ENCODE measurements at places on chromosomes 16 and 17.

DNA sequence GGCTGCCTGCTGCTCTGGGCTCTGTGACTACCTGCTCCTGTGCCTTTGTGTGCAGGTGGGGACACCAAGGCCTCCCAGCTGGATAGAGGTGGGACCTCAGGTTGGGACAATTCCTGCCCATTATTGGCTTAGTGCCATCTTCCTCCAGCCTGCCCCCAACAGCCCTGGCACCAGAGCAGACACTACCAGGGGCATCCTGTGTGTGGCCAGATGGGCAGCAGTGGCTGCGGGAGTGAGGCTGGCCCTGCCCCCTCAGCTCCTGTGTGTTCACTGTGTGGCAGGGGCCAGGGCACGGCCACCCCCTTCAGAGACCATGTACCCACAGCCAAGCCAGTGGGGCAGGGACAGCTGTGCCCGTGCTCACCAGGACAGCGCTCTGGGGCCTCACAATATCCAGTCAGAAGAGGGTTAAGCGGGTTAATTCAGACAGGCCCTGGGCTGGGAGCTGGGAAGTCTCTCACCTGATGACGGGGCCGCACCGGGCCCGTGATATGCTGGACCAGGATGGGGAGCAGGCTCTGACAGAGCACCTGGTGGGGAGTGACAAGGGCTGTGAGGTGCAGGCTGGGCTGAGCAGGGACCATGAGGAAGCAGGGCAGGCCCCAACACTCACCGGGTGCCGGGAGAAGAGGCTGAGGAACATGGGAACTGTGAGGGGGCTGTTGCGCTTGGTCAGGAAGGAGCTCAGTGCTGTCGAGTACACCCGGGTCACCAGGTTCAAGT, 13.0 kb downstream of the MYBBP1A start:
- DNase-seq, result no peak

DNA sequence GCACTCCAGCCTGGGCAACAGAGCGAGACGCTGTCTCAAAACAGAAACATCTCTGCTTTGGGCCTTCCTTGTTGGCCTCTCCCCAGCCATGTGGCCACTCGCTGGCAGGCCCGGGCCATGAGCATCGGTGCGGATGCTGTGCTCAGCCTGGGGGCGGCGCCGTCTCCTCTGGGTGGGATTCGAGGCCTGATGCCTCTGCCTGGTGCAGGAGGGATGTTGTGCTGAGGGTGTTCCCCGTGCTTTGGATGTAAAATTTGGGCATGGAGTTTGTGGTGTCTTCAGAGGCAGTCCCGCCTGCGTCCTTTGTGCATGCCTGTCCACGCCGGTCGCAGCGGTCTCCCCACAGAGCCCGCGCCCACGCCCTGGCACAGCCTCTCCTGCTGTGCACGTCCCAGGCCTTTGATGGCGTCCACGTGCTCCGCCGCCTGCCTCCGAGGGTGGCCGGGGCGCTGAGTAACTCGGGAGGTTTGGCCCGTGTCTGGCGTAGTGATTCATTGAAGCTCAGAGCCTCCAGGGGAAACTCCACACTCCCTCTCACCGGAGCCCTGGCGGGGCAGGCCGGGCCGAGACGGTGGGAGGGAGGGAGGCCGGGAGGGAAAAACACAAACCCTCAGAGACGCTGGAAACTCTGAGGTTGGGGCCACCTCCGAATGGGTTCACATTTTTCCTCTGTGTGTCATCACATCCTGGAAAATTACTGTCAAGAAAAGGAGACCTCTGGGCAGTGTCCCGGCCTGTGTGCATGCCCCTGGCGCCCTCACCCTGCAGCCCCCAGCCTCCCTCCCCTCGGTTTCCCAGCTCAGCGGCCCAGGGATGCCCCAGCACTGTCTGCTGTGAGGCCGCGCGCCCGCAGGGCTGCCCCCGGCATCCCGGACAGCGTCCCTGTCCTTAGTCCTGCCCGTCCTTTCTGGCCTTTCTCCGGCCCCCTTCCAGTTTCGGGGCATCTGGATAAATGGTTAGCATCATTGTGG, 19.0 kb downstream of the CENPX start:
- no peak for DNase-seq

GRCh38 chr17:557371-557770, 157.3 kb downstream of the VPS53 start:
- no peak for DNase-seq

GRCh38 chr17:69733171-69734012, 318.9 kb downstream of the MAP2K6 start:
- DNase-seq, result no peak

DNA sequence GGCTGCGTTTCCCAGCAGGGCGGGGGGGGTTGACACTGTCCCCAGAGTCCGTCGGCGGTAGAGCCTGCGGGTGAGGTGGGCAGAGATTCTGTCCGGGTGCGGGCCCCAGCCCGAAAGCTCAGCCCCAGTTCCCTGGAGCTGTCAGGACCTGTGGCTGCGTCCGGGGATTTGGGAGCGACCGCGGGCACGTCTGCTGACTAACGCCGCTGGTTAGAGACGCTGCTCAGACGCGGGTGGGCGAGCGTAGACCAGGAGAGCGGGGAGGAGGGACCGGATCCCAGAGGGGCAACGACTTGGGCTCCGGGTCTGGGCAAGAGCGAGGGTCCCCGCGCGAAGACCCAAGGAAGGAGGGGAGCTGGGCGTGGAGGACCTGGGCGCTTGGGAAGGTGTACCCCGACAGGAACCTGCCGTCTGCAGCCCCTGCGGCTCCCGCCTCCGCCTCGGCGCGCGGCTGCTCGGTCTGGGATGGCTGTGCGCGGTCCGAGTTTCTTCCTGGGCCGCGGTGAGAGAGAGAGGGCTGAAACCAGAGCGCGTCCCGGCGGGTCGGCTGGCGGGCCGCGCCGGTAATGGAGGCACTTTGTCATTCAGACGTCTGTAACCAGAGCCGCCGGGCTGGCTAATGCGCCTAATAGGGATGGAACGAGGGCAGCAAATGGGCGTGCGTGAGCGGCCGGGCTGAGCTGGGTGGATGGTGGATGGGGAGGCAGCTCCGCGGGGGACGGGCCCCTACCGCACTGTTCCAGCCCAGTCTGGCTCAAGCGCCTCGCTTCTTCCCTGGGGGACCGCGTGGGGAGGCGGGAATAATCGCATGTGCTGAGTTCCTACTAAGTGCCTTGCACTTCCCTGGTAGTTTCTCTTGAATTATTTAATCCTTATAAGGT, 2.3 kb downstream of the NGFR start:
- peak; percentile 61 for DNase-seq

DNA sequence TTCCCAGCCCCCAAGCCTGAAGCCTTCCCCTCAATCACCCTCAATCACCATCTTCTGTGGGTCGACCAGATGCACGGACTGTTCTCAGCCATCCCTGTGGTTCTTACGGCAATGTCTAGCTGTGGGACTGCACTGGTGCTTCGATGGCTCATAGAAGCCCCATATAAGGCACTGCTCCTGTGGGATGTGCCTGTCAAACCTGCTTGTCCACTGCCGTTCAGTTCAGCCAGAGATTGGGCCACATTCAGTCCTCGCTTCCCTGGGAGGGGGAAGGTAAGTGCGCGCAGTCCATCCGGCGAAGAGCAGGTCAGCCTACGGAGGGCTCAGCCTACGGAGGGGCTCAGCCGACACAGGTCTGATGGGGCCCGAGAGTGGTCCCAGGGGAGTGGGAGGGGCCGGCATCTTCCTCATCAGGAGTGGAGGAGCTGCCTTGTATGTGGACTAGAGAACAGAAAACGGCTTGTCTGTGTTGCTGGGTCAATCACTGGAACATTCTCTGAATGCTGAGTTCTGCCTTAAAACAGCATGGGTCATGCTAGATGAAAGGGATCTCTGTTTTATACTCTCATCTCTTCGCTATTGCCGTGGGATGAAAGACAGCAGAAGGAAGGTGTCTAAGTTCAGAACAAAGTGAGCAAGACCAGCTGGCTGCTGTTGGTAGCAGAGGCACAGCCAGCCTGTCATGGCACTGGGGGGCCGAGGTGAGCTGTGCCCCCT, at the start of gene CARD14:
TSS of gene CARD14 (plus strand) at position 247 of the 717 bp plus-strand sequence. CDS start 11,409 bp downstream, outside the sequence.
- no peak for DNase-seq

GRCh38 chr17:46178550-46179214, 14.5 kb downstream of the KANSL1 start:
- no peak for DNase-seq

GRCh38 chr17:80437532-80437931, 22.6 kb downstream of the ENDOV start:
- no peak for DNase-seq

DNA sequence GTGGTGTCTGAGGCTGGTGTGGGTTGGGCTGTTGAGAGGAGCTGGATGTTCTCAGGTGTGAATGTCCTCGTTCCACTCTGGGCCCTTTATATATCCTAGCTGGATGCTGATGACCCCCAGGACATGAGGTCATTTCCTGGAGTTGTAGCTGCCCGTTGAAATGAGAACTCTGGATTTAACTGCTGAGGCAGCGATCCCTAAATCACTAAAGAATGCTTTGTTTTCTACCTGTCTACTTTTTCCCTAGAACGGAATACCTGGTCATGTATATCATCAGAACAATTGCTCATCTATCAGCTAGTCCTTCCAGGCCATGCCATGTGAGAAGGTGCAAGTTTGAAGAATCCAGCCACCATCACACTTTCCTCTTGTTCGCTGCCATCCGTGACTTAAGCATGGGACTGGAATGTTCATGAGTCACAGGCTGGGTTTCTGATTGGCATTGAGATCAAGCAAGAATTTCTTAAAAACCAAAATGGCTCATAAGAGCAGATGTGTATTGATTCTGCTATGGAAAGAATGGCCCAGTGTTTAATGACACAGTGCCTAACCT, at the start of gene KRTAP2-3:
TSS of gene KRTAP2-3 (minus strand) at position 63 of the 553 bp plus-strand sequence. CDS start 64 bp downstream, outside the sequence.
- no peak for DNase-seq

GRCh38 chr16:85615014-85615851, 2.1 kb downstream of the GSE1 start:
- DNase-seq, result no peak

DNA sequence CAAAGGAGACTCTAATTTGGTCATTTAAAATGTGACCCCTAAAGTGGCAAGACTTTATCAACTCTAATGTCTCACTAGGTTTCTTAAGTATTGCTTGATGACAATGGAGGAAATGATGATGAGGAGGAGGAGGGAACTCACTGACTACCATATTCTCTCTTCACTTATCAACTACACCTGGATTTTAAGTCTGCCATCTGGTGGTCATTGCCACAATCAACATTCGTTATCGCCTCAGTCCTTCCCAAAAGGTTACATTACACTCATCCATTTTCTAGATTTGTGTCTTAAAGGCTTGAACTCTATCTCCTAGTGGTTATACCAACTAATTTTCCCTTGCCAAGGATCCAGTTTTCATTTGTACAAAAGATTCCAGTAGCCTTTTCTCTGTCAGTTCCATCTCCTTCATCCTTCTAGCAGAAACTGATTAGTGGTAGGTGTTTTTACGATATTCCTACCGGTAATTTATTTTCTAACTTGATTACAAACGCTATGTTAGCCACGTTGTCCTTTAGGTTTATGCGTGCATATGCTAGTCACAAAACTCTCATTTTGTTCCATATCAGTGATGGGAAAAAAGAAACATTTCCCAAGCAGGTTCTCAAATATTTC, 114.6 kb upstream of the NOG start:
- DNase-seq, result peak; percentile 39

DNA sequence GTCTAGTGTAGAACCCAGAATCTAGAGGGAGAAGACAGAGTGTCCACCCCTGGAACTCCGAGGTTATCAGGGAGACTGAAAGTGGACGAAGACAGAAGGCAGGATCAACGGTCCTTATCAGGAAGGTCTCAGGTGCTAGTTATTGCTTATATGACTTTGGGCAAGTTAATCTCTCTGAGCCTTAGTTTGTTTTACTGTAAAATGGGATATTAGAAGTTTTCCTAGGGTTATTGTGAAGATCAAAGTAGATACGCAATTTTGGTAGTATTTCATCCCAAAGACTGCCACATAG, 1.2 kb downstream of the RNF167 start:
- DNase-seq, result no peak

DNA sequence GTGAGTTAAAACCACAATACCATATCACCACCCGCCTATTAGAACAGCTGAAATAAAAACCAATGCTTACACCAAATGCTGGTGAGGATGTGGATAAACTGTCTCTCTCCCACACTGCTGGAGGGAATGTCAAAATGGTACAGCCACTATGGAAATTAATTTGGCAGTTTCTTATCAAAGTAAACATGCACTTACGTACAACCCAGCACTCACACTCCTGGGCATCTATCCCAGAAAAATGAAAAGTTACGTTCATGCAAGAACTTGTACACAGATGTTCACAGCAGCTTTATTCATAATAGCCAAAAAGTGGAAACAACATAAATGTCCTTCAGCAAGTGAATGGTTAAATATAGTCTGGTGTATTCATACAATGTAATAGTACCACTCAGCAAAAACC, 173.2 kb upstream of the MYOCD start:
- no peak for DNase-seq

DNA sequence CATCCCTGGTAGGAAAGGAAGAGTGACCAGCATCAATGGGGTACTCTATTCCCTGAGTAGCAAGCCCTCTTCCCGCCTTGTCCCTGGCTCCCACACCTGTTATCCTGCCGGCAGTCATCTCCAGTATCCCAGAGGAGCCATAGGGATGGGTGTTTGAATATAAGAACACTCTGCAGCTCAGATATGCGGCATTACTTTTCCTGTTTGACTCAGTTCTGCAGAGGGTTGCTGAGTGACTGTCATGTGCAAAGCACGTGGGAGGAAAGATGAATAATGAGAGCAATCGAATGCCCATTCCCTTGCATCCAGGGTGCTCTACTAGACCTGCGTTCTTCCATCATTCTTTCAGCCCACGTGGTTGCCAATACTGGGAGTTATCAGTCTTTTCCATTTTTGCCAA, 115.1 kb downstream of the PRKCB start:
- no peak for DNase-seq

DNA sequence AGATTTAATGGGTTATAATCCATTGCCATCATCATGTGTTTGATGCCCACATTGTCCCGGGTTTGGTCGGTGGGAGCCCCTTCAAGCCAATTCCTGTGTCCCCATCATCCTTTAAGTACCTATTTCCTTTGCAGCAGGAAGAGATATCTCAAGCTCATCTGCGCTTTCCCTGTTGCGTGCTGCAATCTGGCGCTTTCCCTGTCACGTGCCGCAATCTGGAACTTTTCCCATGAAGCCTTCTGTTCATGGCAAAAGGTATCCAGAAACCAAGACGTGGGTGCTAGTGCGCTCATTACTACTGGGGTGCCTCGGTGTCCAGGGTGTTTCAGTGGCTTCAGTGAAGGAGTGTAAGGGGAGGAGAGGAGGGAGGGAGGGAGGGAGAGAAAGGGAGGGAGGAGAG, 174.6 kb upstream of the ZNF469 start:
- no peak for DNase-seq

- DNase-seq, result no peak
Observed at GRCh38 chr17:229709-230394, 48.4 kb upstream of the DOC2B start.

DNA sequence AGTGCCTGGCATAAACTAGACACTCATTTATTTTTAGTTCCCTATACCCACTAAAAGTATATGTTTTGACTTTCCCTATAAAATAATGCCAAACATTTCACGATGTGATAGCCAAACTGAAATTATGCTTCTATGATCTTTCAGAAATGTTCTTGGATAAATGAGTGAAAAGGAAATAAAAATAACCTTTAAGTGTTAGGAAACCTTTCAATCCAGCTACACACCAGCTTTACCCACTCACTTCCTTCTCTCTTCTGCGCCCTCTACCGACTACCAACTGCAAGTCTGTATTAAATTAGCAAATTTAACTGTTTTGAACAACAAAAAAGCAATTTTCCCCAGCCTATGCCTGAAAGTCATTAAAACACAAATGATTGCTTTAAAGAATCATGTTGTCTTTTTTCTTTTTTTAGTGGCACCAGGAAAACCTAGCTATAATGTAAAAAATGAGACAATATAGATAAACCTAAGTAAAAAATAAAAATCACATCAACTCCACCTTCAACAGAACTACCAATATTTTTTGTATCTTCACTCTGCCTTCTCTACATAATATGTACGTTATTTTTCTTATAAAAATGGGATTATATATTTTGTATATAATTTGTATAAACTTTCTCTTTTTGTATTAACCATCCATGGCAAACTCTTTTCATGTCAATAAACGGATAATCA, 13.2 kb upstream of the TMEM100 start:
- DNase-seq, result peak; percentile 52
